H1 (cell line): ENCODE measurements at places on chromosomes 7 and 10. TPM values are rescaled to one million over a fixed set of nuclear protein-coding genes. Genes with fewer than 3 reads are reported as not detected.

Gene HTR7
- 24.6 and 26.9 TPM in 2 replicates for total RNA-seq

Gene LRGUK
- total RNA-seq, result 2.4 and 3.6 TPM in 2 replicates

GRCh38 chr10:124679401-124679800 lies 64.8 kb downstream of the FAM53B start:
- H3K27me3 ChIP-seq, result no peaks in the 10 kb centered on the region
- no peaks in the 10 kb centered on the region for H3K4me1 ChIP-seq
- no peak overlapping the region for H3K27ac ChIP-seq
- no peak for DNase-seq
- H3K36me3 ChIP-seq, result peaks cover 6% of the 10 kb centered on the region; the same call in 1 of the 2 replicates

DNA sequence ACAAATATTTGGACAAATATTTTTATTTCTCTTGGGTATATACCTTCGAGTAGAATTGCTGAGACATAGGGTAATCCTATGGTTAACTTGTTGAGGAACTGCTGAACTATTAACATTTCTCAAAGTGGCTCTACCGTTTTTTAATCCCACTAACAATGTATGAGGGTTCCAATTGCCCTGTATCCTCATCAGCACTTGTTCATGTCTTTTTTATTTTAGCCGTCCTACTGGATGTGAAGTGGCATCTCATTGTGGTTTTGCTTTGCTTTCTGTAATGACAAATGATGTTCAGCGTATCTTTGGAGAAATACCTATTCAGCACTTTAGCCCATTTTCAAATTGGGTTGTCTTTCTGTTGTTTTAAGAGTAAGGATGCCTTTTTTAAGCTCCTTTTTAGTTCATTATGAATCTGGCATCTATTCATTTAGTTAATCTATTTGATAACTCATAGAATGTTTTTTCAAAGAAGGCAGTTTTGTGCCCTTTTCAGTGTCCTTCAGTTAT lies 40.0 kb downstream of the MCU start:
- no peak for DNase-seq
- no peak overlapping the region for H3K27ac ChIP-seq
- H3K4me1 ChIP-seq, result no peaks in the 10 kb centered on the region
- H3K4me3 ChIP-seq, result no peak overlapping the region
- H3K36me3 ChIP-seq, result no peaks in the 10 kb centered on the region
- H3K27me3 ChIP-seq, result no peaks in the 10 kb centered on the region

GRCh38 chr10:97454330-97455036 lies 8.5 kb downstream of the ZDHHC16 start:
- H3K36me3 ChIP-seq, result peaks cover 48% of the 10 kb centered on the region
- no peak overlapping the region for H3K4me3 ChIP-seq
- DNase-seq, result no peak
- no peak overlapping the region for H3K27ac ChIP-seq
- H3K27me3 ChIP-seq, result no peaks in the 10 kb centered on the region
- no peaks in the 10 kb centered on the region for H3K4me1 ChIP-seq

DNA sequence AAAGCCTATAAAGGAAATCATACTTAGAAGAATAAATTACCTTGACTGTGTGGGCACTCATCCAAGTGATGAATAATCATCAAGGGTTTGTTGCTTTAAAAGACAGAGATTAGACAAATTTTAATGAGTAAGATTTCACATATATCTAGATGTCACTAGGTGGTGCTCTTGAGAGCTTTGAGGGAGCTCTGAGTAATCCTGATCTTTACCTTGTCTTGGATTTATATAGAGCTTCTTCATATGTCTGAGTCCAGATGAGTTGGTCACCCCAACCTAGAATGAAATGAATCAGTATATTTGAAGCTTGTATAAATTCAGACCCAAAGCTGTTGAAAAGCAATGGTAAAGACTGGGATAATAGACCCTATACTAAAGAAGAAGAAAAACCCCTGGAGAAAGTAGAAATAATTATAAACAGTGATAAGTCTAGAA lies 3.7 kb downstream of the AGR2 start:
- H3K4me3 ChIP-seq, result no peak overlapping the region
- no peak for DNase-seq
- H3K36me3 ChIP-seq, result no peaks in the 10 kb centered on the region
- no peaks in the 10 kb centered on the region for H3K27me3 ChIP-seq
- no peaks in the 10 kb centered on the region for H3K4me1 ChIP-seq
- H3K27ac ChIP-seq, result no peak overlapping the region

- no peaks in the 10 kb centered on the region for H3K36me3 ChIP-seq
- no peaks in the 10 kb centered on the region for H3K4me1 ChIP-seq
- no peaks in the 10 kb centered on the region for H3K27me3 ChIP-seq
Observed at GRCh38 chr7:81449105-81449504, 320.7 kb downstream of the HGF start.

- no peak for DNase-seq
- H3K4me1 ChIP-seq, result no peaks in the 10 kb centered on the region
- no peak overlapping the region for H3K4me3 ChIP-seq
- no peaks in the 10 kb centered on the region for H3K27me3 ChIP-seq
Observed at GRCh38 chr10:14153570-14154055, 177.1 kb downstream of the FRMD4A start.

- H3K4me1 ChIP-seq, result no peaks in the 10 kb centered on the region; the same call in 1 of the 2 replicates
- no peak for DNase-seq
- H3K27me3 ChIP-seq, result no peaks in the 10 kb centered on the region
Observed at GRCh38 chr7:95594185-95594584, 2.1 kb downstream of the PDK4 start.

DNA sequence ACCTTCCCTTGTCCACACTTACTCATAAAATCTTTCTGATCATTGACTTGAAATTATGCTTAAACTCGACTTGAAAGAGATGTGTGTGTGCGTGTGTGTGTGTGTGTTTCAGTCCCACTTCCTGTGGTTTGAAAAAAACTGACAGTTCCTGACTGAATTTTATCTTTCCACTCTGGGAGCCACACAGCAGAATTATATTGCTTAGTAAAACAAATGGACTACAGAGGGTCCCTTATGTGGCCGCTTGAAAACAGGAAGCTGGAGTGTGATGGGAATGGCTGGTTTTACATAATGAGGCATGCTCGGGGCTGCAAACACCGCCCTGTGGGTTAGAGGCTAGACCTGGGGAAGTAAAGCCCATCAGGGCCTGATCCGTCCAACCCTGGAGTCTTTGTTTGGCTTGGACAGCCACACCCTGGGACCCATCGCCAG lies 54.8 kb downstream of the LYZL1 start:
- no peaks in the 10 kb centered on the region for H3K36me3 ChIP-seq
- no peak for DNase-seq
- H3K27ac ChIP-seq, result no peak overlapping the region
- no peak overlapping the region for H3K4me3 ChIP-seq
- H3K4me1 ChIP-seq, result no peaks in the 10 kb centered on the region

GRCh38 chr7:119802147-119802546 lies 470.8 kb upstream of the KCND2 start:
- no peak overlapping the region for H3K27ac ChIP-seq
- H3K4me3 ChIP-seq, result no peak overlapping the region
- DNase-seq, result no peak
- H3K4me1 ChIP-seq, result no peaks in the 10 kb centered on the region
- H3K36me3 ChIP-seq, result no peaks in the 10 kb centered on the region

DNA sequence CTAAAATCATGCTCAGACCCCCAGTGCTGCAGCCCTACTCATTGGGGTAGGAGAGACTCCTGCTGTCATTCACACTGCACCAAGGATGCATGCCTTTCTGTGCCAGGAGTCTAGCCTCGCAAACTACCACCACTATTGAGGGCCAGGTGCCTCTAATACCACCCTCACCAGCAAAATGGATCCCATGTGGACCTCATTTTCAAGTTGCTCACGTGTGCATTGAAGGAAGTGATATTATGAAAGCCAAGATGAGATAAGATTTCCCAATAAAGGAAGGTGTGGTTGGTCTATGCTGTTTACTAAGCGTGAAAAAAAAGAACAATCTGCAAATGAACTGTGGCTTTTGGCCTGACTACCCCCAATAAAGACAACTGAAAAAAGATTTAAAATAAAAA lies 7.2 kb upstream of the LAMTOR4 start:
- no peak for DNase-seq
- H3K27me3 ChIP-seq, result no peaks in the 10 kb centered on the region
- H3K4me3 ChIP-seq, result no peak overlapping the region
- H3K27ac ChIP-seq, result no peak overlapping the region
- no peaks in the 10 kb centered on the region for H3K36me3 ChIP-seq
